ENCODE measurements at places on chromosomes 1 and 21. TPM values are rescaled to one million over a fixed set of nuclear protein-coding genes. Genes with fewer than 3 reads are reported as not detected.

GRCh38 chr1:214670098-214670497 is 67.1 kb downstream of the CENPF start:
- peaks cover 39% of the 10 kb centered on the region for H3K36me3 ChIP-seq
- no peaks in the 10 kb centered on the region for H3K27me3 ChIP-seq
- no peaks in the 10 kb centered on the region for H3K4me1 ChIP-seq
- no peak overlapping the region for H3K27ac ChIP-seq
- no peak for DNase-seq
- H3K4me3 ChIP-seq: no peak overlapping the region

- no peaks in the 10 kb centered on the region for H3K36me3 ChIP-seq
- peak; percentile 72 for DNase-seq
- no peaks in the 10 kb centered on the region for H3K4me1 ChIP-seq
- no peaks in the 10 kb centered on the region for H3K27me3 ChIP-seq
Measured at GRCh38 chr1:207823880-207824566, 72.2 kb downstream of the CD46 start.

DNA sequence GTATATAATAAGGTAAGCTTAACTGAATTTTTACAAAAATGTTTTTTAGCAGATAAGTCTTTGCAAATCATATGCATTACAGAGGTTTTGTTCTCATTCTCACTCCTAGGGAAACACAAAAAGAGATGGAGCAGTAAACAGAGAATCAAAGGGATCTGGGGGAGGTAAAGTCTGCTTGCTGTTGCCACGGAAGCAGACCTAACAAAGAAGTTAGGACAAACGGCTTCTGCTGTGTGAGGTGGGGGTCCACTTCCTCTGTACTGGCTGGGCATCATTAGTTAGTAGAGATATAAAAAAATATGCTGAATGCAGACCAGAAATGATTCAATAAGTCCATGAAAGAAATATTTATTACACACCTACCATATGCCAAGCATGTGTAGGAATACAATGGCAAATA is 34.2 kb downstream of the GJA5 start:
- no peaks in the 10 kb centered on the region for H3K27me3 ChIP-seq
- H3K36me3 ChIP-seq: no peaks in the 10 kb centered on the region
- no peak overlapping the region for H3K27ac ChIP-seq

DNA sequence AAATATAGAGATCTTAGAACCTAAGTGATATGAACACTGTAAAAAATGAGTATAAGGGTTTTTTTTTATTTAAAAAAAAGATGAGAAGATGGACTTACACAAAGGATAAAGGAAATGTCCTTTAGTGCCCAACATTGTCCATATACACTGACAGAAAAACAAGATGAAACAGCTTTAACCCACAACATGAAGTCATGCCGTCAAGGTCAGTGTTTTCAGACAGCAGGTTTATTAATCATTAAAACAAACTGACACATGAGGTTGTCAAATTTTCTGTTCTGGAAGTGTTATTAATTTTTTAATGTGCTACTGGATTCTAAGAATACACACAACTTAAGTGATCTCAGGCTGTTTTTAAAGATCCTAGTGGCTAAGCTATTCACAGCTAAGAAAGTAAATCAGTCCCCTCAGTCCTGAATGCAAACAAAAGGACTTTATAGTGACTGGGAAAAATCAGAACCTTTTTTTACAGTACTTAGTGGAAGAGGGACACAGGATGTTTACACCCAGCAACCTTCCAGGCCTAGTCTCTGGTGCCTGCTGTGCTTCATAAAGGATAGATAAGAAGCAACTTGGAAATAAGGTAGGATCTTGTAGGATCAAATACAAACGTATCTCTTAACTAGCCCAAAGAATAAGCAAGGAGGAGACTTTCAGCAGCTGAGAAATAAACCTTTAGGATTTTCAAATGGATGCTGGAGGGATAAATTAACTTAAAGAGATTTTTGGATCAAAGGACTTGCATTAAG is 21.9 kb upstream of the PKN2 start:
- H3K36me3 ChIP-seq: no peaks in the 10 kb centered on the region
- H3K27me3 ChIP-seq: no peaks in the 10 kb centered on the region
- H3K27ac ChIP-seq: no peak overlapping the region

- H3K4me3 ChIP-seq: no peak overlapping the region
- H3K27me3 ChIP-seq: no peaks in the 10 kb centered on the region
- H3K4me1 ChIP-seq: peaks cover 3% of the 10 kb centered on the region
- no peak overlapping the region for H3K27ac ChIP-seq
- DNase-seq: no peak
- H3K36me3 ChIP-seq: no peaks in the 10 kb centered on the region
Measured at GRCh38 chr1:206036663-206037455, 13.2 kb upstream of the CTSE start.

DNA sequence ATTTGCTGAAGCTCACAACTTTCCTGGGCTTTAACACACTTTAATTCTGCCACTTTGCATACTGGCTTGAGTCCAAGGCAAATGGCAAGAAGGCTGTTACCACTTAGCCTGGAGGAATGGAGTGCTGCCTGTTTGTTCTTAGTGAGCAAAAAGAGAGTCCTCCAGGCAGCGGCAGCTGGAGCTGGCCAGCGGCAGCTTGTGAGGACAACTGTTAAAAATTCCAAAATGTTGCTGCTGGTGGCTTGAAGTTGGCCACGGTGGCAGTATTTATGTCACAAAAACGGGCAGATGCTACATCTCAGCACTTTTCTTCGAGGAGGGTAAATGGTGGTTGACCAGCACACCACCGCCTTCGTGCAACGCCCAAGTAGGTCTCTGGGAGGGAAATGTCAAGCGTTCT is 27.3 kb downstream of the STPG1 start:
- no peaks in the 10 kb centered on the region for H3K4me1 ChIP-seq
- no peaks in the 10 kb centered on the region for H3K36me3 ChIP-seq
- H3K27me3 ChIP-seq: no peaks in the 10 kb centered on the region

DNA sequence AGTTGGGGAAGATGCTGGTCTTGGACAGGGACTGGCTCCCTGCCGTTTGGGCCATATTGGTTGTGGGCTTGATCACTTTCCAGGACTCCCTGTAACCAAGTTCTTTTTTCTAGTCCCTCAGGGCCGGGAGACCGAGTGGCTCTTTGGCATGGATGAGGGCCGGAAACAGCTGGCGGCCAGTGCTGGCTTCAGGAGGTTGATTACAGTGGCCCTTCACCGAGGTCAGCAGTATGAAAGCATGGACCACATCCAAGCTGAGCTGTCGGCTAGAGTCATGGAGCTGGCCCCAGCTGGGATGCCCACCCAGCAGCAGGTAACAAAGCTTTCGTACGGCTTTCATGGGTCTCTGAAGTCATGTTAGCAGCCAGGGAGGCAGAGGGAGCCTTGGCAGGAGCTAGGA is 4.3 kb downstream of the METTL13 start:
- no peak overlapping the region for H3K4me3 ChIP-seq
- H3K4me1 ChIP-seq: no peaks in the 10 kb centered on the region
- H3K27me3 ChIP-seq: no peaks in the 10 kb centered on the region
- peaks cover 41% of the 10 kb centered on the region for H3K36me3 ChIP-seq
- no peak overlapping the region for H3K27ac ChIP-seq
- DNase-seq: no peak

DNA sequence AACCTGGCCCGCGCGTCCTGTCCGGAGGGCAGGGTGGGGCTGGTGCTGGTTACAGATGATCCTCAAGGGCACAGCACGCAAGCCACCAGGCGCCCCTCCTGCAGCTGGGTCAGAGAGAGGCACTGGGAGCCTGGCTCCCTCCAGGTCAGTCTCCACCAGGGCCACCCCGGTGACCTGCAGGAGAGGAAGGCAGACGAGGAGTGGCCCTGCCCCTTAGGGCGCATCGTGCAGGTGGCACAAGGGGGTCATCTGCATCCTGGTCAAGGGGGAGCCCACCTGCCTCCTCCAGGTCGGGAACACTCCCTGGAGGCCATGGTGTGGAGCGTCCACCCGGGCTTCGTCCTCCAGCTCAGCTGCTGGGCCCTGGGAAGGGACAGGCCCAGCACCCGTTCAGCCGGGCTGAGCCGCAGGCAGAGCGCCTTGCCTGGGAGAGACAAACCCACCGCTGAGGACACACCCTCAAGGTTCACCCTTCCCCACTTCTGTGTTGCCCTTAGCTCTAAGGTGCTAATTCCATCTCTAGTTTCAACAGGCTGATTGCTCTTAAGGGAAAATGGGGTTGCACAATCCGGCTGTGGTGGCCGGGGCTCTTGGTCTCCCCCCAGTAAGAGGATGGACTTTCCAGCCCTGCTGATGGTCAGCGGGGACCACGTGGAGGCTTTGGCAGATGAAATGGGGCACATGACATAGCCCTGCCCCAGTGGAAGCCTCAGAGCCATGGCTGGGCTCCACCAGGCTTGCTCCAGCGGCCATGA is 63.2 kb downstream of the SIK1 start:
- no peak overlapping the region for H3K4me3 ChIP-seq
- no peak for DNase-seq
- H3K27me3 ChIP-seq: no peaks in the 10 kb centered on the region
- no peaks in the 10 kb centered on the region for H3K36me3 ChIP-seq
- no peaks in the 10 kb centered on the region for H3K4me1 ChIP-seq

GRCh38 chr1:84402060-84402459 is 3.8 kb downstream of the DNASE2B start:
- H3K36me3 ChIP-seq: no peaks in the 10 kb centered on the region
- H3K4me1 ChIP-seq: no peaks in the 10 kb centered on the region
- H3K27ac ChIP-seq: no peak overlapping the region
- DNase-seq: no peak

GRCh38 chr1:204507317-204508105 is 8.7 kb upstream of the MDM4 start:
- H3K4me1 ChIP-seq: no peaks in the 10 kb centered on the region
- H3K4me3 ChIP-seq: peak overlapping the region; percentile 94
- H3K27ac ChIP-seq: peak overlapping the region; percentile 75
- peaks cover 2% of the 10 kb centered on the region for H3K36me3 ChIP-seq
- DNase-seq: peak; percentile 87

LCE2C gene
- total RNA-seq: not detected

LCE1C gene
- total RNA-seq: not detected

IFNLR1 gene
- total RNA-seq: 9.6 TPM

Measured in H9 (cell line).